ENCODE measurements at places on chromosomes 12 and 14. TPM values are rescaled to one million over a fixed set of nuclear protein-coding genes. Genes with fewer than 3 reads are reported as not detected.

DNA sequence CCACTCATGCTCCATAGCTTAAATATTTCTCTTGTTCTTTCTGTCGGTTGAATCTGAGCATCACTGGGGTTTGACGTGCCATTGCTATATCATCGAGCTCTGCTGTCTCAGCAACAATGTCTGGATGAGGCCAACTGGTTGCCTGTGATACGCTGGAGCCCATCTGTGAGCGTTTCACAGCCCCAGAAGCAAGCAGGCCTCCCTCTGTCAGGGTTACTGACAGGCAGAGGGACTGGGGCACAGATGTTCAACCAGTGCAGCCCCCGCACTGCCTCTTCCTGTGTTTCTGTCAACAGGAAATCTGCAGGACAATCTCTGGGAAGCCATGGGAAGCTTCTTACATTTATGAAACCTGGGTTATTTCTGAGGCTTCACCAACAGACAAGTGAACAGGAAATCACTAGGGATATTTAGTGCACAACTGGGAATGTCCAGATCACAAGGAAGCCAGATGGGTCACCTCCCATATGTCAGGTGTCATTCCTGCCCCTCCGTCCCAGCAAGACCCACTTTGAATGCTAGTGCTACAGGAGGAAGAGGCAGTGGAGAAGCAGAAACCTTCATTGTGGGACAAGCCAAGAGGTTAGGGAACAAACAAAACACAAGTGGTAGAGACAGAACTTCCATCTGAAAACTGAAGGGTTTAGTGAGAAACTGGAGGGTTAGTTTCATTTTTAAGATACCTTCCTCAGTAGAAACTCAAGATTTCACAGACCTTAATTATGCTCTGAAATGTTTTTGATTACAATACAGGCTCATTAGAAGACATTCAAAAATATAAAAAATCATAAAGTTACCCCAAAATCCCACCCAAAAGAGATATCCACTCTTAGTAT is 24.1 kb downstream of the DMAC2L start:
- DNase-seq = no peak

- DNase-seq = no peak
Measured at GRCh38 chr12:40581889-40582288, 110.3 kb upstream of the CNTN1 start.

DNA sequence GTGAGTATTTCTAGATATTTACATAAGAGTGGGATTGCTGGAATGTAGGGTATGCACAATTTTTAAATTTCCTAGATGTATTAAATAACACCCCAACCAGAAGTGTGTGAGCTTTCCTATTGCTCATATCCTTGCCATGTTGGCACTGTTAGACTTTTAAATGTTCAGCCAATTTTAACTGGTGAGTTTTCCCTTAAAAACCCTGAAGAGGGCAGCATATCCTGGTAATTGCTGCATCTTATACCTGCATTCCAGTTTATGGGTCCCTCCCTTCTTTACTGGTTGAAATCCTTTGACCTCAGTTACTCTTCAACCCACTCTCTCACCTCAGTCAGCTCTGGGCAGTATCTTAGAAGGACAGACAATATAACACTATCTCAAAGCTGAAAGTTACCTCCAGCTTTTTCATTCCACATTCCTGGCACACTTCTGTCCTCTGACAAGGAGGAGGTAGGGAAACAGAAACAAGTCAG is 270.6 kb downstream of the PAWR start:
- DNase-seq = peak; percentile 30

The RD3L gene
- total RNA-seq = not detected

DNA sequence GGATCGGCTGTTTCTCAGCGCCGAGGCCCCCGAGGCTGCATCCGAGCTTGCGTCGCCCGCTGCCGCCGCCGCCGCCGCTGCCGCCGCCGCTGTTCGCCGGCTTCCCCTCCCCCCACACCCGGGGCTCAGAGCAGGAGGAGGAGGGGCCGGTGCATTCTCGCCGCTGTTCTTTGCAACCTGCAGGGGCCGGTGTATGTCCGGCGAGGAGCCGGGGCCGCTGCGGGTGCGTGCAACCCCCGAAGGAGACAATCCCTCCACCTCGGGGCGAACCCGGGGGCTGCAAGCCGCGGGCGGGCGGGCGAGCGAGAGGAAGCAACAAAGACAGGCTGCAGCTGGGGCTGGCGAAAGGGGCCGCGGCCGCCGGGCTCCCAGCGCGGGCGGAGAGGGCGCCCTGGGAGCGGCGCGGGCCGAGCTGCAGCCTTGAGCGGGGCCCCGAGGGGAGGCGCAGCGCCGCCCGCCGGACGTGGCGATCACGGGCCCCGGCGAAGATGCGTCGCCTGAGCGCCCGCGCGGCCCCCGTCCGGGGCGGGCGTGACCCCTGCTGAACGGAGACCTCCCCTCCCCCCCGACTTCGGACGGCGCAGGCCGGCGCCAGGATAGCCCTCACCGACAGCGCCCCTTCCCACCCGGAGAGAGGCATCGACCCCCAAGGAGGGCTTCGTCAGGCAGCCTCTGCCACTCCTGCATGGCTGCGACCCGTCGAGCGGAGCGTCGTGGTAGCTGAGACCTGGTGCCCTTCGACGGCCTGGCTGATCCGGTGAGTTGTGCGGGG is 702 bp downstream of the FAM222A start:
- DNase-seq = peak; percentile 33

All from MG63 (cell line).